A673 (cell line): ENCODE measurements at places on chromosomes 4 and X.
A peak's percentile ranks its signal among the peaks of the same experiment; 100 is the strongest.

DNA sequence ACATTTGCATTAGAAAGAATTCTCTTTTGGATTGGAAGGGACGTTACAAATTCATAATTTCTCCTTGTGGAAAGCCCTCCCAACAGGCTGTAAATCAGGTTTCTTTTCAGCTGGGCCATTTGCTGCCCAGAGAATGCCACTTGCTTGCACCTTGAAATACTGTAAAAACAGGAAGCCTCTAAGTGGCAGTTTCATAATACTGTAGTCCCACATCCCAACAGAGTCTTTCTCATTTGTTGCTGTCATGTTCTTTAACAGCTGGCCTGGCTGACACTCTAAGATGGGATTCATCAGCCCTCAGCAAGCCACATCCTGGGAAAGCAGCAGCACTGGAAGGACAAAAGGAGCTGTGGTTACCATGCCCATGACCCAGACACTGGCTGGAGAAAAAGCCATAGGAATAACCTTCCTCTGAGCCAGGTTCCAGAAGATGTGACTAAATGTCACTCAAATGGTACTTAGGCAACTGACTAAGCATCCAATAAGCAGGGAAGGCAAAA is 221.9 kb upstream of the MBNL3 start:
- H3K27ac ChIP-seq = no peak overlapping the region
- H3K36me3 ChIP-seq = no peaks in the 10 kb centered on the region
- H3K4me1 ChIP-seq = no peaks in the 10 kb centered on the region
- no peak overlapping the region for H3K4me3 ChIP-seq
- no peak for DNase-seq

DNA sequence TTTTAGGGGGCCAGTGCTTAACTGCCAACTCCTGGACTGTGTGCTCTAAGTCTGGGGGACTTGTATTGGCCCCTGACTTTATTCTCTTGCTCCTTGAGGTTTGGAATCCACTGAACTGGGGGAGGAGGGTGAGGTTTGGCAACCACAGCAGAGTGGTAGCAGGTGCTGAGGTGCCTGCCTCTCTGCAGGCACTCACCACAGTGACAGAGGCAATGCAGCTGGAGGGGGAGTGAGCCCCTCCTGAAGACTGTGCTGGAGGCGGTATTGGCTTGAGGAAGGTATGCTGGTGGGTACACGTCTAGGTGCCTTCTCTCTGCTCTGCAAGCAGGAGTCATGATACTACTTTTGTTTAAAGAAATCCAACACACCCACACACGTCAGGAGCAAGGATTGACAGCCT is 24.6 kb downstream of the CFAP299 start:
- no peak overlapping the region for H3K27ac ChIP-seq
- H3K36me3 ChIP-seq = no peaks in the 10 kb centered on the region
- no peaks in the 10 kb centered on the region for H3K4me1 ChIP-seq
- H3K27me3 ChIP-seq = peaks cover 6% of the 10 kb centered on the region
- no peak overlapping the region for H3K4me3 ChIP-seq

DNA sequence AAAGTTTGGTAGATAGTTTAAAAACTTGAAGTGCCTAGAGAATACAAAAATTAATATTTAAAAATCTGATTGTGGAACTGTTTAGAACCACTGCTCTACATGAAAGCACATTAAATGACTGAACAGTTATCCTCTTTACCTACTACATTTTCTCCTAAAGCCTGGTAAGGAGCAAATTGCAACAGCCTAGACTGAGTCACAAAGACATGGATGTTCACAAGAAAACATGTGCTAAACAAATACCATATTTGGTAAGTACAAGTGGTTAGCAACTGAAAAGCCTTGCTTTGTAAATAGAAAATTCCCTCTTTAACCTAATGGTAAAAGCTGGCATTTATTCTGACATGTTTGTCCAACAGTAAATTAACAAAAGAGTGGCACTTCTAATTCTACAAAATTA is 203.1 kb downstream of the FBXO8 start:
- H3K27ac ChIP-seq = no peak overlapping the region
- DNase-seq = no peak
- no peaks in the 10 kb centered on the region for H3K36me3 ChIP-seq
- H3K27me3 ChIP-seq = no peaks in the 10 kb centered on the region
- peaks cover 8% of the 10 kb centered on the region for H3K4me1 ChIP-seq
- no peak overlapping the region for H3K4me3 ChIP-seq

GRCh38 chr4:160319221-160319867 is 1216.5 kb downstream of the RAPGEF2 start:
- no peaks in the 10 kb centered on the region for H3K4me1 ChIP-seq
- H3K4me3 ChIP-seq = no peak overlapping the region
- no peaks in the 10 kb centered on the region for H3K27me3 ChIP-seq

DNA sequence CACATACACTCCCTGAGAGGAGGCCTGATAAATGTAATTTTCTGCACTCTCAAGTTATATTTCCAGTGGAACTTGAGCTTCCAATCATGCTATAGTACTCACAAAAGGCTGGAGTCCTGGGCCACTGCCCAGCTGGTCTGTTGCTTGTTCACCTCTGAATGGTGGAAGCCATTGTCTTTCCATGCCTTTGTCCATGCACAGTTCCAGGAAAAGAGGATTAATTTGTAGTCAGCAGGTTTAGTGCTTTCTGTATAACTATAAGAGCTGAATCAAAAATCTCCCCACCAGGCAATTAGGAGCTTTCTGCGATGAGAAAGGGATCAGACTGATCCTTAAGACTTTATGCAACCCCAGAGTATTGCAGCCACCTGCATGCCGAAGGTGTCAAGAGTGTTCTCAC is 195.4 kb upstream of the PGRMC2 start:
- H3K36me3 ChIP-seq = no peaks in the 10 kb centered on the region
- no peaks in the 10 kb centered on the region for H3K4me1 ChIP-seq

GRCh38 chr4:121764303-121764701 is 662 bp downstream of the SMIM43 start:
- H3K4me3 ChIP-seq = peak overlapping the region; percentile 57
- no peaks in the 10 kb centered on the region for H3K4me1 ChIP-seq
- H3K27ac ChIP-seq = no peak overlapping the region
- H3K36me3 ChIP-seq = no peaks in the 10 kb centered on the region
- DNase-seq = no peak

DNA sequence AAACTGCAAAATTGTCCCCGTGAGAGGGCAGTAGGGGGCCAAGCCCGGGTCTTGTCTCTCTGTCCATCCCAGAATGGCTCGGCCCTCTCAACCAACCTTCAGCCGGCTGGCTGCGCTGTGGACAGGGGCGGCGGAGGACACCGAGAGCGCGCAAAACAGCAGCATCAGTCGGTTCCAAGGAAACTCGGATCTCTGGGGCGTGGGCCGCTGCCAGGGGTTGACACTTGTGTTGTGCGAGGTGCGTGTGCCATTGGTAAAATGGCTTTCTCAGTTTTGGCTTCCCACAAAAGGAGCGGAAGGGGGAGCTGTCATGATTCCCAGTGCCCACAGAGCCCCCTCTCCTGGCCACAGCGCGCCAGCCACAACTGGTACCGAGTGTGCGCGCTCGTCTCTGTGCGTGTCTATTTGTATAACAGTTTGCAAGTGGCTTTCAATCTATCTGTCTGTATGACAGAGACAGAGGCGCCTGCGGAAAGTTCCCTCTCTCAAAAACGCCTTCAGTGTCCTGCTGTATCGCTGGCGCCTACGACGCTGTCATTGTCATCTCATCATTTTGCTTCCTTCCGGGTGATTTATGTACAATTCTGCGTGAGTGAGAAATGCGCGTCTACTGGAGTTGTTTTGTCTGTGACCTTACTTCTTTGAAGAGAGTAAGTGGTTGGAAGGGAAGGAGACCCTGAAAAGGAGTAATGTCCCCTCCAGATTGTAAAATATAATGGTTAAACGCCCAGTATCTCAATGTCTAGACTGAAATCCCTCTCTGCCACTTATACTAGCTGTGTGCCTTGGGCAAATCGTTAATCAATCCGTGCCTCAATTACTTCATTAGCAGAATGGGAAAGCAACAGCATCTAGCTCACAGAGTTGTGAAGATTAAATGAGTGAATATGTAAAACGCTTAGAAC is 1.8 kb downstream of the DKK2 start:
- no peaks in the 10 kb centered on the region for H3K27me3 ChIP-seq
- H3K4me3 ChIP-seq = peak overlapping the region; percentile 82
- H3K36me3 ChIP-seq = no peaks in the 10 kb centered on the region
- peak; percentile 98 for DNase-seq

GRCh38 chr4:25993395-25994185 is 79.6 kb downstream of the SMIM20 start:
- no peak overlapping the region for H3K27ac ChIP-seq
- DNase-seq = peak; percentile 54
- no peaks in the 10 kb centered on the region for H3K36me3 ChIP-seq
- H3K4me1 ChIP-seq = no peaks in the 10 kb centered on the region
- no peaks in the 10 kb centered on the region for H3K27me3 ChIP-seq

DNA sequence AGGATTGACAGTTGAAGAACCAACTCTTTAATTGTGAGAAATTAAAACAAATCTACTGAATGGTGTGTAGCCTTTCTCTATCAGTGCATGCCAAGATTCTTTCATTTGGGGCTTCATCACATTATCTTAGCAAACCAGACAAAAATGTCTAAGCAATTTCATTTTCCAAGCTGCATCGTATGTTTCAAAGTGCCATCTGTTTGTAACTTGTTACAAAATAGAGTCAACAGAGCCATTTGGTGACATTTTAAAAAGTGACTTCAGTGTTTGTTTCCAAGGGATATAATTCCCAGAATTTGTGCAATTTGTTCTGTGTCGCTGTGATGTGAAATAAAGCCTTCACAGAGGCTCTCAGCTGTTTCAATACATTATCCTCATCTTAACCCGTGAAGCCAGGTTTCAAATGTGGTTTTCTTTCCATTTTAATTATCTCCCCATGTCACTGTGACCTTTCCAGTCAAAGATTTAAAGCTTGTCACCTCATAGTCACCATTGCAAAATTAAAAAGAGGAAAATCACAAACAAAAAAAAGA is 46.0 kb upstream of the C1QTNF7 start:
- no peak for DNase-seq
- H3K27me3 ChIP-seq = no peaks in the 10 kb centered on the region
- no peak overlapping the region for H3K4me3 ChIP-seq

GRCh38 chrX:10851809-10852208 is 231.4 kb upstream of the MID1 start:
- DNase-seq = no peak
- H3K4me1 ChIP-seq = peaks cover 7% of the 10 kb centered on the region
- no peak overlapping the region for H3K27ac ChIP-seq
- H3K4me3 ChIP-seq = no peak overlapping the region

DNA sequence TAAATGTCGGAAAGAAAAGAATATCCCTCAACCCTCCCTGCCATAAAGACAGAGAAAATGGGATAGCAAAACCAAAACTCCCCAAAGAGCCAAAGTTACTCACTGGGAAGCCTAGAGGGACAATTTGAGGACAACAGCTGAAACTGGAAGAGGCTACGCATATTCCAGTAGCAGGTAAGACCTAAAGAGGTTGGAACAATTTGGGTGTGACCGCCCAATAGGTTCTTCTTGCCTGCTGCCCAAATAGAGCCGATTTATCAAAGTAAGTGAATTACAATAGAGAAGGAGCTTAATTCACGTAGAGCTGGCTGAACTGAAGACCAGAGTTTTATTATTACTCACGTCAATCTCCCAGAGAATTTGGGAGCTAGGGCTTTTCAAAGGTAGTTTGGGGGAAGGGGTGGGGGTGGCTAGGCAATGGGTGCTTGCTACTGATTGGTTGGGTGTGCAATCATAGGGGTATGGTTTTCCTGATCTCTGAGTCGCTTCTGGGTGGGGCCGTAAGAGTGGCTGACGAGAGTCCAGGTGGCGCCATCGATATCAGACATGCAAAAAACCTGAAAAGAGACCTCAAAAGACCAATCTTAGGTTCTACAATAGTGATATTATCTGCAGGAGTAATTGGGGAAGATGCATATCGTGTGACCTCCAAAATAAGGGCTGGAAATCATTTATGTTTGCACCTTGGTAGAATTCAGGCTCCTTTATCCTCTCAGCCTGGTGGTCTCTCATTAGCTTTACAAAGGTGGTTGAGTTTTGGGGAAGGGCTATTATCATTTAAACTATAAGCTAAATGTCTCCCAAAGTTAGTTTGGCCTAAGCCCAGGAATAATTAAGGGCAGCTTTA is 39.0 kb upstream of the SLC7A3 start:
- H3K27ac ChIP-seq = no peak overlapping the region
- H3K36me3 ChIP-seq = no peaks in the 10 kb centered on the region
- H3K27me3 ChIP-seq = no peaks in the 10 kb centered on the region
- H3K4me3 ChIP-seq = peak overlapping the region; percentile 1
- H3K4me1 ChIP-seq = no peaks in the 10 kb centered on the region

DNA sequence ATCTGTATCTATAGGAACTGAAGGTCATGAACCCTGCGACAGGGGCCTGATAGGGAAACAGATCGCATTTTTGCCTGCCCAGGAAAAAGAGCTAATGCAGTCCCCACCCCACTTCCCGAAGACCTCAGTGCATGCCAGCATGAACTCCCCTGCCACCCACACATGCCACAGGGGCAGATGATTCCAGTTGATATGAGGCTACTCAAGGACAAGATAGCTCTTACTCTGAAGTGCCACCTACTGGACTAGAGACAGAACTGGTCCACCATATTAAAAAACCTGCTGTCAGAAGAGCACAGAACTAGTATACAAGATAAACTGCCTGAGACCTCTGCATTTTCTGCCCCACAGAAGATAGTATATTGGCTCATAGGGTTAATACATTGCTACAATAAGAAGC is 68.0 kb downstream of the YIPF7 start:
- no peaks in the 10 kb centered on the region for H3K36me3 ChIP-seq
- H3K27me3 ChIP-seq = no peaks in the 10 kb centered on the region
- H3K4me1 ChIP-seq = no peaks in the 10 kb centered on the region
- no peak overlapping the region for H3K27ac ChIP-seq
- H3K4me3 ChIP-seq = no peak overlapping the region

GRCh38 chrX:39174772-39175417 is 373.6 kb downstream of the MID1IP1 start:
- H3K4me1 ChIP-seq = no peaks in the 10 kb centered on the region
- no peak overlapping the region for H3K4me3 ChIP-seq
- H3K36me3 ChIP-seq = no peaks in the 10 kb centered on the region
- H3K27ac ChIP-seq = no peak overlapping the region

DNA sequence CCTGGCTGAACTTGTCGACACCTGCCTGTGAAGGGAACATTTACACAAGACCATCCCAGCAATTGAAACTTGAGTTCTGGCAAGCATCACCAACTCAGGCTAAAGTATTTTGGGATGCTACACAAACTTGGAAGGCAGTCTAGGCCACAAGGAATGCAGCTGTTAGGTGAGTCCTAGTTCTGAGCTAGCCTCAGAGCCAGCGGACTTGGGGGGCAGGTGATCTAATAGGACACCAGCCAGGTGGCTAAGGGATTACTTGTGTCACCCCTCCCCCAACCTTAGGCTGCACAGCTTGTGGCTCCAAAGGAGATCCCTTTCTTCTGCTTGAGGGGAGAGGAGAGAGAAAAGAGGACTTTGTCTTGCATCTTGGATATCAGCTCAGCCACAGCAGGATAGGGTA is 62.3 kb upstream of the DKK2 start:
- H3K27ac ChIP-seq = no peak overlapping the region
- no peak overlapping the region for H3K4me3 ChIP-seq
- H3K4me1 ChIP-seq = peaks cover 20% of the 10 kb centered on the region
